Activated CD4-positive, alpha-beta T cell treated with anti-CD3 and anti-CD28 coated beads for 36 hours (primary cell): ENCODE measurements at places on chromosomes 4 and X. TPM values are rescaled to one million over a fixed set of nuclear protein-coding genes. Genes with fewer than 3 reads are reported as not detected.

The HPSE gene
- 11.4 TPM for total RNA-seq

The PNMA5 gene
- 0.05 TPM for total RNA-seq

The WDR1 gene
- total RNA-seq, result 308 TPM

The TSPAN7 gene
- 0.85 TPM for total RNA-seq

The GDPD2 gene
- total RNA-seq, result not detected

The GLRB gene
- total RNA-seq, result not detected
